Right renal cortex interstitium (tissue), 3 donors: ENCODE measurements at places on chromosomes 13 and 19. TPM values are rescaled to one million over a fixed set of nuclear protein-coding genes. Genes with fewer than 3 reads are reported as not detected.

The ZNF763 gene
- polyA plus RNA-seq = 7.2 TPM

The MCEMP1 gene
- 0.44 TPM for polyA plus RNA-seq

The FLT3LG gene
- polyA plus RNA-seq = 3.2 TPM

The SEMA6B gene
- polyA plus RNA-seq = 1.7 TPM

The PPFIA3 gene
- 5.4 TPM for polyA plus RNA-seq

The LPAR6 gene
- polyA plus RNA-seq = 47.9 TPM

The ACTL9 gene
- polyA plus RNA-seq = not detected

The RAD23A gene
- 61.7 TPM for polyA plus RNA-seq

The KIR2DL1 gene
- not detected for polyA plus RNA-seq

The C19orf38 gene
- polyA plus RNA-seq = 1.6 TPM

The SMIM17 gene
- polyA plus RNA-seq = 1.4 TPM

The WDR87 gene
- polyA plus RNA-seq = not detected

The CFAP97D2 gene
- polyA plus RNA-seq = 9.5 TPM

The ZNF627 gene
- polyA plus RNA-seq = 56.1 TPM

- DNase-seq = no peak
Observed at GRCh38 chr19:3684054-3684816, 16.0 kb downstream of the PIP5K1C start.

DNA sequence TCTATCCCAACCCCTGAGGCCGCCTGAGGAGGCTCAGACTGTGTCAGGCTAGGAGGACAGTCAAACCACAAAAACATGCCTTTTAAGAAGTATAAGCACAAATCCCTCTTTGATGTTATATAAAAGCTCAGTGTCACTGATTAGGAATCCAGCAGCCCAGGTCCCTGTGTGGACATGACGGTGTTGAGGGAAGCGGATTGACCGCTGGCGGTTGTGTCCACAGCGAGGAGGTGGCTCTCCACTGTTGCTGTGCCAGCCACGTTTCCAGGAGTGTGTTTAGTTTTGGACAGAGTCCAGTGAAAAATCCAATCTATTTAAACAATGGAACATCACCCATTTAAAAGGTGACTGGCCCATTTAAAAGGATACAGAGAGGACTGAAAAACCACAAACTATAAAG, 7.5 kb upstream of the GJA3 start:
- no peak for DNase-seq

DNA sequence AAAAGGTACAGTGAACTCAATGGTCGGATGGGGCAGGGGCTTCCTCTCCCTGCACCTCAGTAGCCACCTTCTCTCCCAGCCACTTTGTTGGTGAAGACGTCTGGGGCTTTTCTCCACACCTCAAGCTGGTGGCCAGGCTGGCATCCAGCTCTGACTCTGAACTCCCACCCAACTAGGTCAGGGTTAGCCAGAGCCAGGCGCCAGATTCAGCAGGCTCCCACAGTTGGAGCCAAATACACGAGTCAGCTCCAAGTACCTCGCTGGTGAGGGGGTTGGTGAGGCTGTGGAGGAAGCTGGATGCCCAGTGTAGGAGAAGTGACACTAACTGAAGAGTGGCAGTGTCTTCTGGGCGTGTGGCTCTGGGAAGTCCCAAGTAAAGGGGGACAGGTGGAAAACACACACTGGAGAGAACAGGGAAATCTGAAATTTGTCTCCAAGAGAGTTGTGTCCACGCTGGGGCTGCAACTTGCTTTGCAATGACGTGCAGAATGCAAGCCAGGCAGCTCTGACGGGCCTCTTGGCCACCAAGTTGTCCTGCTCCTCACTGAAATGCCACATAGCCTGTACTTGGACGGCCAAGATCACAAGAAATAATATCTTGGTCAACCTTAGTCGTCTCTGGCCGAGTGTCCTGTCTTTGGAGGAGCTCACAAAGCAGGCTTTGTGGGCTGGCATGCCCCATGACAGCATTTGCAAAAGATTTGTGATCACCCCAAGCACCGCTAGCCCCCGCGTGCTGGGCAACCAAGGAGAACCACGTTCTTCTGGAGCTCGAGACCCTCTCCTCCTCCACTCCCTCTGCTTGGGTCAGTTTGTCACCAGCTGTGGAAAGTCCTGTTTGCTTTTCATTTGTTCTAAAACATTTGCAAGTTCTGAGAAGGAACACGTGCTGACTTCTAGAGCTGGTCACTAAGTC, 18.1 kb downstream of the SLC7A1 start:
- DNase-seq = no peak

DNA sequence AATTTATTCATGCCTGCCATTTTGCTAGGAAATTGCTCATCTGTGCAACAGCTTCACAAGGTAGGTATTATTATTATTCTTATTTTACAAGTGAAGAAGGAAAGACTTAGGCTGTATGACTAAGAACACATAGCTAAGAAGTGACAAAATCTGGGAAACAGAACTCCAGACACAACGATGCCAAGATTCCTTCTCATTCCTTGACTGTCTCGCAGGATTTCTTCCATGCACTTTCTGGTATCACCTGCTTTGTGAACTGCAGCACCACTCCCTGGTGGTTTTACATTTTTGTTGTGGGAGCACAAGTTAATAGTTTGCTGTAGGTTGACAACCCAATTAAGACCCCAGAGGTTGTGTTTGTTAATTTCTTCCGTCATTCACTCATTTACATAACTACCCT, 188.5 kb downstream of the LACC1 start:
- no peak for DNase-seq

DNA sequence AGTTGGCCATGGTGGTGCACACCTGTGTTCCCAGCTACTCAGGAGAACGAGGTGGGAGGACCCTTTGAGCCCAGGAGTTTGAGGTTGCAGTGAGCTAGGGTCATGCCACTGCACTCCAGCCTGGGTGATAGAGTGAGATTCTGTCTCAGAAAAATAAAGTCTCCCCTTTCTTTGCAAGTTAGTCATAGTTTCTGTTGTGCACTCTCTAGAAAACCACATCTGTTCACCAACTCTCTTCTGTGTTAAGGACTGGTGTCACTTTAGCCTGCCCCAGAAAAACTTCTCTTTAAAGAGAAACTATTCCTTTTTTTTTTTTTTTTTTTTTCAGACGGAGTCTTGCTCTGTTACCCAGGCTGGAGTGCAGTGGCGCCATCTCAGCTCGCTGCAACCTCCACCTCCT, 4.9 kb upstream of the CHST8 start:
- no peak for DNase-seq

DNA sequence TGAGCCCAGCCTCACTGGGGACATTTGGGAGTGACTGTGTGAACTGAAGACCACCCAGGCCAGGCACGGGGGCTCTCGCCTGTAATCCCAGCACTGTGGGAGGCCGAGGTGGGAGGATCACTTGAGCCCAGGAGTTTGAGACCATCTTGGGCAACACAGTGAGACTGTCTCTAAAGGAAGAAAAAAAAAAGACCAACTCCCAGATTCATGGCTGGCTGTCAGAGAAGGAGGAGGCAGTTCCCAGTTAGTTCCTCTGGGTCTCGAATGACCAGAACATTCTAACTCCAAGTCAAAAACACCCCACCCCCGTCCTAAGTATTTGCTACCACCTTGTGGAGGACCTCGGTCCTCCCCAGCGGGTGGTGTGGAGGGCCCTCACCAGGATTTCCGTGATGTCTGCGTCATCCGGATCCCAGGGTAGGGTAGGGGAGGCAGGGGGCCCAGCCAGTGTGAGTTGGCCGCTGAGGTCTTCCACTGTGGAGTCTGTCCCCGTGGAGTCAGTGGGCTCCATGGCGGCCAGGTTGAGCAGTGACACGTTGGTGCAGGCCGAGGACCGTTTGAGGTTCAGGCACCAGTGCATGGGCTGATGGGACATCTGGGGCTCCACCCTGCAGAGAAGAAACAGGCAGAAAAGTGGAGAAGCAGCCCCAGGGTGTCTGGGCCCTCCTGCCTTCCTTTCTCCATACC, 1.3 kb downstream of the TSKS start:
- DNase-seq = no peak

- DNase-seq = no peak
Observed at GRCh38 chr13:20264271-20265018, 32.3 kb upstream of the GJB6 start.

- no peak for DNase-seq
Observed at GRCh38 chr19:12796146-12797071, 5.1 kb downstream of the JUNB start.

- DNase-seq = no peak
Observed at GRCh38 chr13:36866232-36866631, 47.2 kb downstream of the RFXAP start.

DNA sequence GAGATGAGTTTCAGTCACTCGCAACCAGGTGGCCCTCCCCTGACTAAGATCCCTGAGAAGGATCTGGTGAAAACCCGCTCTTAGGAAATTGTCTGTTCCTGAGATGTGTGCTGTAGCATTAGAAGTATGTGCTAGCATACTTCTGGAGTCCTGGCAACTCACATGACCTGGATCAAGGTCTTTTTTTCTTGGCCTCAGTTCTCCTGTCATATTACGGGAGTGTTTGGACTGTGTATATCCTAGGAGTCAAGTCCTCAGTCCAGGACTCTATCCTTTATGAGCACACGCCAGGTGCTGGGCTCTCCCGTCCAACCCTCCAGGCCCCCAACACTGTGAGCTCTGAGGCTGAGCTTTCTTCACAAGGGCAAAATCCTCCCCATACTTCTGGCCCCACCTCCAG, 156.4 kb downstream of the UQCRFS1 start:
- no peak for DNase-seq

- no peak for DNase-seq
Observed at GRCh38 chr13:112725346-112726015, 35.6 kb downstream of the ATP11A start.

GRCh38 chr19:15196360-15197005, 4.3 kb downstream of the NOTCH3 start:
- no peak for DNase-seq

DNA sequence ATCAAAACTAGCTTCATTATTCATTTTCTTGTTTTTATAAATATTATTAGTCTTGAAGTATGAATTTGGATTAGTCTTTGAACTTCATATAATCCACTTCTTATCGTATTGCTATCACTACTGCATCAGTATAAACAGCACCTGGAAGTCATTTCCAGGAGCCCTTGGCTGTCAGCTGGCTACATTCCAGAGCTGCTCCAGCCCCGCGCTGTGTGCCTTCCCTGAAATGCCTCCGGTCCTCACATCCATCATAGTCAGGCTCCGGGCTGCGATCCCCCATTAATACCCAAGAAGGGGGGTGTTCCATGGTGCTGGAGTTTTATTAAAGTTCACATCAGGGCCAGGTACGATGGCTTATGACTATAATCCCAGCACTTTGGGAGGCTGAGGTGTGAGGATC, 124.3 kb upstream of the GJB6 start:
- no peak for DNase-seq

GRCh38 chr13:80481588-80481987, 140.7 kb upstream of the SPRY2 start:
- no peak for DNase-seq

- DNase-seq = peak; percentile 90
Observed at GRCh38 chr19:49680421-49681351, 3.6 kb downstream of the PRMT1 start.

DNA sequence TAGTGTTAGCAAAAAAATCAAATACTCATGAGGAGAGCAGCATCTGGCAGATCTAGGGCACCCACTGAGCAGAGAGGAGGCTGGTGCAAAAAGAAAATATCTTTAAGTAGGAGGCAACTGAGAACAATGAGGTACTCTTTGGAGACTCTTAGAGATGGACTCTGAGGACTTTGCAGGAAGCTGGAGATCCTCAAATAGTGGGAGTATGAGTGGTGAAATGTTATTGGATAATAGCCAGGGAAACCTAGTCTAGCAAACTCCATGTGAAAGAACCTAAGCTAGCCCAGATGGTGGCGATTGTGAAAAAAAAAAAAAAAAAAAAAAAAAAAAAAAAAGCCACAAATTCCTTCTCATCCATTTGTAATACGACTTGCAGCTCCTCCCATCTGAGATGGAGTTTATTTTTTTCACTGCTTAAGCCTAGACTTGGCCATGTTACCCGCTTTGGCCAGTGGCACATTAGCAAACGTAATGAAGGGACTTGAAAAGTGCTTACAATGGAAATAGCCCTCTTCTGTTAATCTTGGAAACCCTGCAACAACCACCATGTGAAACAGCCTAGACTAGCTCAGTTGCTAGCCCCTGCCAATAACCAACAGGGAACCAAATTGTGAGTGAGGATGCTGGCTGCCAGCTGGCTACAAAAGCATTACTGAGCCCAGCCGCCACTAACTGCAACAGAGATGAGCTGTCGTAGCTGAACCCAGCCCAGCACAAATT, 476.2 kb downstream of the KLF12 start:
- no peak for DNase-seq

DNA sequence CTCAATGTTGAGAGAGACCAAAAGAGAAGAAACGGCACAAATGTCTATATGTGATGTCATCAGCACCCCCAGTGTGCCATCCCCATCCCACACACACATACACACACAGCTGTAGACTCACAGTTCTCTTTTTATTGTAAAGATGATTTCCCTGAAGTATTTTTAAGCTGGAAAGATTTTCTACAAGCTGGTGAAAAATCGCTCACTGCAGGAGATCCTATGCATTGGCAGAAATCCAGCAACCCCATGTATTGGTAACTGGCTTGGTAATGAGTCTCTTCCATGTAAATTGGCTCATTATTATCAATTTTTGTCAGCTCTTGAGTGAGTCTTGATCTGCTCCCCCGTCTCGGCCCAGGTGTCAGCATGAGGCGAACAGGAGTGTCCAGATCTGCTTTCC, 107.1 kb upstream of the UQCRFS1 start:
- no peak for DNase-seq

GRCh38 chr19:49442771-49443365, 1.5 kb upstream of the SLC17A7 start:
- DNase-seq = no peak

- no peak for DNase-seq
Observed at GRCh38 chr13:31119966-31120700, 41.6 kb downstream of the HSPH1 start.

DNA sequence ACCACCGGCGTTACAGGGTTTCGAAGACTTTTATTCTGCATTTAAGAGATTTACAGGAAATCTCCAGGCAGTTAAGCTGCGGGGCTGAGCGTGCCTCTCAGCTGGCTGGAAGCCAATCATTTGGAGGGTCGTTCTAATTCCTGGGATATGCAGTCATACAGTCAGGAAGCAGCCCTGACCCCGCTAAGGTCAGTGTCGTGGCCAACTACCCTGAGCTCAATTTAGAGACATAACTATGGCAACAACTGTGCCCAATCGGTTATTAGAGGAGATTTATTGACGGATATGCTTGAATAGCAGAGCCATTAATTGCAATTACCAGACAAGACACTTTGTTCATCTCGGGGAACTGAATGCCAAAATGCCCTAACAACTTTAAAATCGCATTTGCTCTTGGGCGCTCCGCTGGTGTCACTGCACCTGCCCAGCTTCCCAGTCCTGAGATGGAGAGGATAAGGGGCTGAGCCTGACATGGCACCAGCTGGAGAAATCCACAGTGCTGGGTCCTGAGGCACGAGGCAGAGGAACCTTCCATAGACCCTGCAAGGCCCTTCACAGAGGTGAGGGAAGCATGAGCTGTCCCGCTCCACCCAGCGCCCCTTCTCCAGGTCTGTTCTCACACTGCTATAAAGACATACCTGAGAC, 15.1 kb upstream of the ZNF507 start:
- no peak for DNase-seq

- DNase-seq = no peak
Observed at GRCh38 chr19:51737924-51738323, 13.8 kb downstream of the FPR1 start.
